ENCODE measurements at places on chromosomes 7 and 10. TPM values are rescaled to one million over a fixed set of nuclear protein-coding genes. Genes with fewer than 3 reads are reported as not detected.
A peak's percentile ranks its signal among the peaks of the same experiment; 100 is the strongest.

GRCh38 chr10:24496906-24497305 lies 226.8 kb downstream of the ARHGAP21 start:
- no peaks in the 10 kb centered on the region for H3K27me3 ChIP-seq
- peaks cover 8% of the 10 kb centered on the region for H3K36me3 ChIP-seq
- H3K27ac ChIP-seq = no peak overlapping the region

HOGA1 gene
- 0.79 TPM for total RNA-seq

DNA sequence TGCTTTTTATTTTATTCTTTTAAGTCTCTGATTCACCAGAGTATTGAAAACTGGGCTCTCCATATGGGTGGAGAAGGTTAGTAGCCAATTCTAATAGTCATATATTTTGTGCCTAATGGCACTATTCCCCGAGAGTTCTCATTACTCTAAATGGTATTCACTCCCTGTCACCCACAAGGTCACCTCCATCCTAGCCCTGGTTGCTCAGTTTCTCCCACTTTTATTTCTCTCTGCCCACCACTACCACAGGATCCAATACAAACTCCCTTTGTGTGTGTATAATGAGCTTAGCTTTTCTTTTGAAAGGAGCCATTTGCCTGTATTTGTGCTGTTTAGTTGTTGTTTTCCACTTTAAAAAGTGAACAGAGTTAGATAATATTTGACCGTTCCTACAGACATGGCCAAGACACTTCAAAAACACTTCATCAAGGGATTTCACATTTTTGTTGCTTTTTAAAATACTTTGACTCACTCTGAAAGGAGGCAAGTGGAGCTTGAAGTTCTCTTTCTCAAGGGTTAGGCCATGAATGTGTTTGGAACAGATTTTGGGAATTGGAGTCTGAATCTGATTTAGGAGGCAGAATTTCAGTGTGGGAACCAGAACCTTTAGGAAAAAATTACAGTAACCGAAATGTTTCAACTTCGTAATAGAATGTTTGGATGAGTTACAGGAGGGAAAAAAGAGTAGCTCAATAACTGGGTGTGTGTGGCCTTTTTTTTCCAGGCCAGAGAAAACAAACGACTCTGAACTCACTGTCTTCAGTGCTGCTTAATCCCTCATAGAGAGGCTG lies 321.3 kb downstream of the BICC1 start:
- no peak for DNase-seq
- no peaks in the 10 kb centered on the region for H3K4me1 ChIP-seq
- no peaks in the 10 kb centered on the region for H3K27me3 ChIP-seq
- H3K36me3 ChIP-seq = 0 out of 2 replicates have a peak, but pooled peaks cover 4% of the 10 kb centered on the region
- no peak overlapping the region for H3K27ac ChIP-seq

- no peak overlapping the region for H3K27ac ChIP-seq
- no peaks in the 10 kb centered on the region for H3K27me3 ChIP-seq
- H3K4me3 ChIP-seq = no peak overlapping the region
- no peak for DNase-seq
- H3K36me3 ChIP-seq = peaks cover 43% of the 10 kb centered on the region
Measured at GRCh38 chr7:32507414-32507813, 12.1 kb downstream of the AVL9 start.

DNA sequence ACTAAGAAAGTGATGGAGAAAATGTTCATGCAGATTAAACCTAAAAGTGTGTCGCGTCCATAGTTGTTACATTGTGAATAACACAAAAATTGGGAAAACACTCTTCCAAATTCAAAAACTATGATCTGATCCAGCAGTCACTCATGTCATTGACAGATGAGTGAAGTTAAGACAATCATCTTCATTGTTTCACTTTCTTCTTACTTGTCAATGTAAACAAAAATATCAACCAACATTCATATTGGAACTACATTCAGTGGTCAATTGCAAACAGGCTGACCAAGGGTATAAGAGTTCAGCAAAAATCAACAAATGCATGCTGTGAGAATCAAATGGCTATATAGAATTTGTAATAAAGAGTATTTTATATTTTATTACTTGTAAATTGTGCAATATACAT lies 1.8 kb downstream of the FRMPD2 start:
- no peaks in the 10 kb centered on the region for H3K4me1 ChIP-seq
- H3K27me3 ChIP-seq = no peaks in the 10 kb centered on the region
- H3K4me3 ChIP-seq = no peak overlapping the region
- no peak overlapping the region for H3K27ac ChIP-seq
- H3K36me3 ChIP-seq = no peaks in the 10 kb centered on the region

C10orf90 gene
- not detected for total RNA-seq

VPS50 gene
- 9.5 TPM for total RNA-seq

DNA sequence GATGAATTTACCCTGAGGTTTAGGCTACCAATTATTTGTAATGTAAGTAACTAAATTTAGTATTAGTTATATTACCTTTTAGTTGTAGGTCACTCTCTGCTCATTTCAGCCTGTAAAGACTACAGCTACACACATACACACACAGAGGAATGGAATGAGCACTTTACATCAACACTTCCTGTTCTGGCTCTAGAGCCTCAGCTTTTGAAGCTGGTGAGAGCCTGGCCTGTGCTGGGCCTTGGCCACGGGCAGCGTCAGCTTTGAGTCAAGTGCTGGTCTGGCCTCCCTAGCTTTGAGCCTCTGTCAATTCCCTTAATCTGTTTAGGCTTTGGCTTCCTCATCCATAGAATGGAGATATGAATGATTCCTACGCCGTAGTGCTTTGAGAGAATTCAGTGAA lies 141.7 kb downstream of the EGFR start:
- H3K4me3 ChIP-seq = no peak overlapping the region
- H3K36me3 ChIP-seq = no peaks in the 10 kb centered on the region
- H3K27ac ChIP-seq = no peak overlapping the region
- DNase-seq = no peak
- H3K27me3 ChIP-seq = no peaks in the 10 kb centered on the region

DNA sequence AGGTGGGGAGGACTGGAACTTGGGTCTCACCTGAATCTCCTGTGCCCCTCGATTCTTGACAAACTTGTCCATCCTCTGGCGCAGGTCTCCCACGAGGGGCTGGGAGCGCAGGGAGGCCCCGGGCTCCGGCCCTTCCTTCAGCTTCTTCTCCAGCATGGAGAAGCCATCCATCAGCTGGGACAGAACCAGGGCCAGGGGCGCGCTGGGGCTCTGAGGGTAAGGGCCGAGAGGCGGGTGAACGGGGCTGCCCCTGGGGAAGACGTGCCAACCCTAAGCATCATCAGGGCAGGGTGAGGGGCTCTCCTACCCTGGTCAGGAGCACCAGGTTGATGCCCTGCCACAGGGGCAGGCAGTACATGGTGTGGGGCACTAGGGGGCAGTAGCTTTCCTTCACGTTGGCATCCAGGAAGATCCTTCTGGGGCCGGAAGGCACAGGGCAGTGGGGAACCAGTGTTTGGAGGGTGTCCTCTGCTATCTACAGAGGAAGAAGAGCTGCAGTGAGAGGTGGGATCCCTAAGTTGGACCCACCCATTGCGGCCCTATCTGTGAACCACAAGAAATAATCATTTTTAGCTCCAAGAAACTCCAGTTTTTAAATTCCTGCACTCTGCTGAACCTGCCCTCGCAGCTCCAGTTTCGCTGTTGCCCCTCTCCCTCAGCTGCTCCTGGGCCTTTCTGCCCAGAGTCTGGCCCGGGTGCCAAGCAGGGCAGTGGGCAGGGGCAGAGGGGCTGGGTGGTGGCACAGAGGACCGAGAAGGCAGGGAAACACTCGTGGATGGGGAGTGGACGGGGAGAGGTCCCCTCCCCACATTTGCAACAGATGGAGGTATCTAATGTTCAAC lies 10.8 kb upstream of the PYROXD2 start:
- no peaks in the 10 kb centered on the region for H3K4me1 ChIP-seq
- H3K27me3 ChIP-seq = no peaks in the 10 kb centered on the region
- H3K36me3 ChIP-seq = peaks cover 8% of the 10 kb centered on the region
- peak; percentile 83 for DNase-seq

- H3K27me3 ChIP-seq = no peaks in the 10 kb centered on the region
- H3K4me3 ChIP-seq = no peak overlapping the region
- no peak overlapping the region for H3K27ac ChIP-seq
- DNase-seq = no peak
- peaks cover 9% of the 10 kb centered on the region for H3K4me1 ChIP-seq
- no peaks in the 10 kb centered on the region for H3K36me3 ChIP-seq
Measured at GRCh38 chr7:108613147-108613948, 43.7 kb downstream of the DNAJB9 start.

DNA sequence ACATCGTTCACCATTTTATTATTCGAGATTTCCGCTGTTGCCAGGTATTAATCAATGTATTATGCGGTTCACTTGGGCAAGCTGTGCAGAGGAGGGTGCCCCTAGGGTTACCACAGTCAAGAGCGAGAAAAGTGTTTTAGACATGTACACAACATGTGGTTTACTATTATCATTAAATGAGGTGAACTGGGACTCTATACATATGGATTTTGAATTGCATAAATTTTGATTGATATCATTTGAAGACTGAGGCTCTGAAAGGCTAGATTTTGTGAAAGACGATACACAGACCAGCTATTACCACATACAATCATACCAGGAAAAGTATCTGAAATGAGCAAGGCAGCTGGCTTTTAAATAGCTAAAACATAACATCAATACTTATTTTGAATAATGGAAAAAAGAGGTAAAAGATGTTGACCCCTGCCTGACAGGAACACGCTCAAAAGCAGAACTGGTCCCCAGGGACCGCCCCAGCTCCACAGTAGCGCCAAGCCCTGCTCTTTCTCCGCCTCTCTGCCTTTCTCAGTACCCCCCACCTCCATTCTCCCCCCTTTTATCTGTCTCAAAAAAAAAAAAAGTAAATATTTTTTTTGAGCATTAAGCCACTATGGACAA lies 413.4 kb upstream of the MKI67 start:
- H3K27ac ChIP-seq = no peak overlapping the region
- H3K27me3 ChIP-seq = no peaks in the 10 kb centered on the region
- H3K4me3 ChIP-seq = peak overlapping the region; percentile 68
- peaks cover 20% of the 10 kb centered on the region for H3K4me1 ChIP-seq
- DNase-seq = no peak
- no peaks in the 10 kb centered on the region for H3K36me3 ChIP-seq

HMX3 gene
- 0.20 TPM for total RNA-seq

THSD7A gene
- total RNA-seq = 0.88 TPM

- peaks cover 9% of the 10 kb centered on the region for H3K36me3 ChIP-seq
- no peak overlapping the region for H3K27ac ChIP-seq
- no peak for DNase-seq
- H3K27me3 ChIP-seq = no peaks in the 10 kb centered on the region
- no peak overlapping the region for H3K4me3 ChIP-seq
Measured at GRCh38 chr7:122675011-122675410, 23.9 kb downstream of the RNF133 start.

LLCFC1 gene
- total RNA-seq = not detected

GRCh38 chr10:89567576-89568245 lies 32.3 kb upstream of the SLC16A12 start:
- H3K4me1 ChIP-seq = 0 out of 2 replicates have a peak, but pooled peaks cover 2% of the 10 kb centered on the region
- DNase-seq = no peak
- H3K27me3 ChIP-seq = no peaks in the 10 kb centered on the region
- no peaks in the 10 kb centered on the region for H3K36me3 ChIP-seq

DNA sequence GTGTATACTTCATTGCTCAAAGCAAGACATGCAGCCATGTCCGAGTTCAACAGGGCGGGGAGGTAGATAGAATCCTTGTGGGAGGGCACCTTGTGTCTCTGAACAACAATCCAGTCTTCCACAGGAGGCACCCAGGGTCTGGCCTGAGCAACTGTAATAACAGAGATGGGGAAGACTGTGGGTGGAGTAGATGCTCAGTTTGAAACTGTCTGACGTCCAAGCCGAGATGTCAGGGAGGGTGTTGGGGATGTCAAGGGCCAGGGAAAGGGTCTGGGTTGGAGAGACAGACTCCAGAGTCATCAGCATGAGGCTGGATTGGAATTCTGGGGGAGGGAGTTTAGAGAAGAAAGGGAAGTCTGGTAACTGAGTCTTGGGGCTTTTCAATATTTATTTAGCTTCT lies 88.0 kb downstream of the FANK1 start:
- H3K27me3 ChIP-seq = no peaks in the 10 kb centered on the region
- no peak for DNase-seq
- no peak overlapping the region for H3K27ac ChIP-seq
- H3K4me1 ChIP-seq = no peaks in the 10 kb centered on the region
- H3K36me3 ChIP-seq = no peaks in the 10 kb centered on the region

GRCh38 chr10:44382981-44383748 lies 1.7 kb downstream of the CXCL12 start:
- DNase-seq = peak; percentile 23
- peaks cover 26% of the 10 kb centered on the region for H3K36me3 ChIP-seq
- peaks cover 18% of the 10 kb centered on the region for H3K4me1 ChIP-seq
- H3K4me3 ChIP-seq = peak overlapping the region; percentile 75
- H3K27ac ChIP-seq = no peak overlapping the region

GRCh38 chr7:156751319-156751718 lies 110.7 kb downstream of the RNF32 start:
- no peaks in the 10 kb centered on the region for H3K27me3 ChIP-seq
- DNase-seq = no peak
- no peak overlapping the region for H3K27ac ChIP-seq
- H3K4me1 ChIP-seq = no peaks in the 10 kb centered on the region
- H3K4me3 ChIP-seq = no peak overlapping the region

DNA sequence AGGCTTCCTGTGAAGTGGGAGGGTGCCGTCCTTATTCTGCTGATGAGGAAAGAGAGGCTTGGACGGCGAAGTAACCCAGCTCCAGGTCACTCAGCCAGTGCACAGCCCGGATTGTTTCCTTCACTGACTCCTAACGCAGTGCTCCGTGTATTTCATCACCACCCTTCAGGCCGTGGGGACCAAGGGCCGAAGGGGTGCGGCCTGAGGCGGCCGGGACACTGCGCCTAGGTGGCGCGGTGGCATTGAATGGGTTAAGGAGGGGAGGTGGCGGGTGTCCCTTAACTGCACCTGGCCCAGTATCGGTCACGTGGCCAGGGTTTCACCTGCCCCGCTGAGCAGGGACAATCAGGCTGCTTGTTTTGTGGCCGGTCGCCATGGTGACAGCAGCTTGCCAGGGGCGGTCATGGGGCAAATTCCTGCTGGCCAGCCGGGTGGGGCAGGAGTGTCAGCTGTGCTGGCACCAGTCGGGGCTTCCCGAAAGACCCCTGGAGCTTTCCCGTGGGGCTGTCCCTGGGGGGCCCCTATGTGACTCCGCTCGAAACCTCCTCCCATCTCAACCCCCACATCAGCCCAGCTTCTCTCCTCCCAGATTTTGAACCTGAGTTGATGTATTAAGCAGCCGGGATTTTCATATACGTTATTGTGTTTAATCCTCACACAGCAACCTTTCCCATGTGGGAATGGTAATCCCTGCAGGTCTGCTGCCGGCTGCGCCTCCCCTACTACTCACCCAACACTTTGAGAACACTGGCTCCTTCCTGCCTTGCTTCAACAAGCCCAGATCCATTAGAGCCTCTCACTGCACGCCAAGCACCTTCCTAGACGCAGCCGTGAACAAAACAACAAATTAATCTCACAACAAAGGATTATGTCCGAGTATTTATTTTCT lies 4.4 kb upstream of the ABHD11 start:
- H3K27me3 ChIP-seq = no peaks in the 10 kb centered on the region
- H3K4me3 ChIP-seq = peak overlapping the region; percentile 50
- peak overlapping the region; percentile 54 for H3K27ac ChIP-seq

ANKRD26 gene
- 9.4 TPM for total RNA-seq

- peaks cover 25% of the 10 kb centered on the region for H3K36me3 ChIP-seq
- H3K4me1 ChIP-seq = no peaks in the 10 kb centered on the region
- H3K27me3 ChIP-seq = no peaks in the 10 kb centered on the region
- H3K4me3 ChIP-seq = no peak overlapping the region
- no peak for DNase-seq
Measured at GRCh38 chr10:70828923-70829322, 13.2 kb downstream of the SGPL1 start.
